ENCODE measurements at places on chromosomes 7 and 10.

DNA sequence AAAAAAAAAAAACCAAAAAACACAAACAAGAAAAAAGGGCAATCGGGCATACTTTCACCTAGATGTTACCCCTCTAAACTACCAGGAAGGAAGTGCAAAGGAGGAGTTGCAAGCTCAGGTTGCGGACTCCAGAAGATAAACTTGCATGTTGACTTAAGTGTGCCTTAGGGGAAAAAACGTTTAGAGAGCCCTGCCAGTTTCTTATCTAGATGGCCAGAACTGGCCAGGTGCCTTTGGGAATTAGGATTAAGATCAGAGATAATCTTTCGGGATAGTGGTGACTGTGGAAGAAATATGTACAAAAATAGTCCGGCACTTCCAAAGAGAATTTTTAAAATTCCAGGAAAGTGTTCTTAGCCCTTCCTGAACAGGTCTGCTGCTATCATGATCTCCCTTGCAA lies 17.6 kb downstream of the EVX1 start:
- no peak overlapping the region for H3K4me3 ChIP-seq
- no peak for DNase-seq
- H3K36me3 ChIP-seq = no peaks in the 10 kb centered on the region
- H3K27me3 ChIP-seq = no peaks in the 10 kb centered on the region

DNA sequence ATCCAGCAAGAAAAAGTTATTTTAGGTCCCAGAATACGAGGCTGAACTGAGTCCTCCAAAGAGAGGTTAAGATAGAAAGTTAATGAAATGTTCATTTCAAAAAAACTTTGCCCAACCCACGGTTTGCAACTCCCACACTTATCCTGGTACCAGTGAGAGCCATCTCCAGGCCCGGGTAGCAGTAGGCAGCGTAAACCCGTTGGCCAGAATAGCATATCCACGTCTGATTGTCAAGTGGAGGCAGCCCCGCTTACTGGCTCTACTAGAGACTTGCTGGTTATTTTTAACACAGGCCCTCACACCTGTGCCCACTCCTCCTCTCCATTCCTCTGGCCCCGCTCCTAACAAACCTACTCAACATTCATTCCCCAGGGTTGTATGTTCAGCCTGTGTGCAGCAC lies 109.7 kb downstream of the HIP1 start:
- H3K4me3 ChIP-seq = no peak overlapping the region
- H3K27ac ChIP-seq = no peak overlapping the region
- no peaks in the 10 kb centered on the region for H3K4me1 ChIP-seq
- no peaks in the 10 kb centered on the region for H3K27me3 ChIP-seq
- H3K36me3 ChIP-seq = no peaks in the 10 kb centered on the region

DNA sequence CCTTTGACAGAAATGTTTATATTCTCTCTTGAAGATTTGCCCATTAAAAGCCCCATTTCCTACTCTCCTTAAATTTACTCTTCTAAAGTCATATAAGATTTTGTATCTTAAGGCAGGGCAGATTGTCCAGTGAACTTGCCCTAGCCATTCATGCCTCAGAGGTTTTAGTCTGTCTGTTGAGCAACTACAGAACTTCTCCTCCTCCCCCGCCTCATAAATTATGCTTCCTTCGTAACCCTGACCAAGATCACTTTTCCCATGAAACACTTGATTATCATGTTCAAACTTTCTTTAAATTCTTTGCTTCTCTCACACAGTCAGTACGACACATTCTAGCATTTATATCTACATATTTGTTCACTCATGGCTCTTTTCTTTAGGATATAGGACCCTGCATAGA lies 621.3 kb downstream of the ANKRD7 start:
- no peak overlapping the region for H3K4me3 ChIP-seq
- no peaks in the 10 kb centered on the region for H3K4me1 ChIP-seq
- no peaks in the 10 kb centered on the region for H3K36me3 ChIP-seq
- H3K27me3 ChIP-seq = no peaks in the 10 kb centered on the region
- no peak overlapping the region for H3K27ac ChIP-seq

DNA sequence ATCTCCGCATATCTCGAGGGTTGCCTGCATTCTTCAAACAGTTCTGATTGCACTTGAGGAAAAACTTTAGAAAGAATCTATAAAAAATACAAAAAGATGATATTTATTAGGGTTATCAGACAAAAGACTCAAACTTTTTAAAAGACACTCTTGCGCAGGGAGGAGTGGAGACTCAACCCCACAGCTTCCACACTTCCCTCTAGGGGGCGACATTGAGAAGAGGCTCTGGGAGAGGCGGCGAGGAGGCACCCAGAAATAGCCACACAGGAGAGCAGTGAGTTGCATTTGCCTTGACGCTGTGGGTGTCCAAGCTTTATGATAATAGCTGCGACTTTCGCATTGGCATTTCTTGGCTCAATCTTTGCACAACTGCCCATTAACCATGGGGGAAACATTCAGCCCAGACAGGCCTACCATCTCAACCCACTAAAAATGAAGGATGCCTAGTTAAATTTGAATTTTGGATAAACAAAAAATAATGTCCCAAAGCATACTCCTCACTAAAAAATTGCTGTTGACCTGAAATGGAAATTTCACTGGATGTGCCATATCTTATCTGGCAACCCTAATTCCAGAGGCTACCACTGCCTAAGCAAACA lies 86.2 kb downstream of the EBF3 start:
- H3K36me3 ChIP-seq = no peaks in the 10 kb centered on the region
- 0 out of 2 replicates have a peak, but pooled peaks cover 4% of the 10 kb centered on the region for H3K27me3 ChIP-seq
- H3K4me3 ChIP-seq = no peak overlapping the region
- no peak for DNase-seq
- H3K27ac ChIP-seq = no peak overlapping the region

GRCh38 chr7:80614851-80615271 lies 23.6 kb upstream of the CD36 start:
- no peak overlapping the region for H3K4me3 ChIP-seq
- no peak for DNase-seq
- H3K4me1 ChIP-seq = peaks cover 33% of the 10 kb centered on the region
- peak overlapping the region; percentile 58 for H3K27ac ChIP-seq
- H3K27me3 ChIP-seq = no peaks in the 10 kb centered on the region

DNA sequence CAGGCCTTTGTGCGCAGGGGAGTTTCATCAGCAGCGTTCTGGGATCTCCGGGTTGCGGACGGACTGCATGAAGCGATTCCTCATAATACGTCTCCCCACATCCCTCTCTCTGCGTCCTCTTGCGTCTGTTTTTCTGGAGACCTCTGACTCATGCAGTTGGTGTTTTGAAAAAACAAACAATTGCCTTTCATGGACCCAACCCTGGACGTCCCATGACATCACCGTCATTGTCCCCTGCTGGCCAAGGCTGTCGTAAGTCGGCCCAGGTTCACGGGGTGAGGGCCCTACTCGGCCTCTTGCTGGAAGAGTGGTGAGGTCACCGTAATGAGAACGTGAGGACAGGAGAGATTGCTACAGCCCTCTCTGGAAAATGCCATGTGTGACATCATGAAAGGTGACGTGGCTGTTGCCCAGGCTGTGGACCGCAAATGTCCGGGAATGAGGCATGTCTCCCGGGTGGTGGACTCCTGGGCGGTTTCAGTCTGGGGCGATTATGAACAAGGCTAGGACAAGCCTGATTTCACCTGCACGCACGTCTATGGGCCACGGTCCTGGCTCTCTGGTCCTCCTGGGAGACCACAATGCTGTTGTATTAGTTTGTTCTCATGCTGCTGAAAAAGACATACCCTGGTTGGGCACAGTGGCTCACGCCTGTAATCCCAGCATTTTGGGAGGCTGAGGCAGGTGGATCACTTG lies 9.8 kb upstream of the MAFK start:
- H3K27me3 ChIP-seq = no peaks in the 10 kb centered on the region
- peak overlapping the region; percentile 13 for H3K27ac ChIP-seq
- 0 out of 2 replicates have a peak overlapping the region, but pooled peaks have one; percentile 0 for H3K4me3 ChIP-seq
- H3K4me1 ChIP-seq = peaks cover 12% of the 10 kb centered on the region
- H3K36me3 ChIP-seq = no peaks in the 10 kb centered on the region

DNA sequence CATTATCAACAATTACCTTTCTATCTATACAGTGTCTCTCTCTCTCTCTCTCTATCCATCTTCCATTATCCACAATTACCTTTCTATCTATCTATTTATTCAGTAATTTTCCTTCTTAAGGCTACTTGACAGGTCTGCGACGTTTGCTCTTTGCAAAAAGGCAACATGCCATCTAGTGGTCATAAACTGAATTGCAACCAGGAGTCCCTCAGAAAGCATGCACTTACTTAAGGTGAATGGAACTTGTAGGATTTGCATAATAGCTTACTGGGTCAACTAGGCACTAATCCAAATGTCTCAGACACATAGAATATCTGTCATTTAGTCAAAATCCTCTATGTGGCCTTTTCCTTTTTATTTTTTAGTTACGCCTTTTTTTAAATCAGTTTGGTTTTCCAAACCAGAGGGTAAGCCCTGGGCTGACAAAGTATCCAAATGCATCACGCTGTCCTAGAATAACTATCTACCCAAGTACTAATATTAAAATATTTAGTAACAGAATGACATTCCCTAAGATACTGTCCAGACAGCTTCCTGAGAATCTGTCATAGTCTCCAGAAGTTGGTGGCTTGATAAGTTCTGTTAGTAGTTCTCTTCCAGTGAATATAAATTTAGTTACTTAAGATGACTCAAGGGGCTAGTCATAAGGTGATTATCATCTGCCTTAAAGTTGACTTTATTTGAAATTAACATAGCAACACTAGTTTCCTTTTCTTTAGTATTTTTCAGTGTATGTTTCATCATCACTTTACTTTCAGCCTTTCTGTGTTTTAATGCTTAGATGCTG lies 208.3 kb downstream of the PPP1R3A start:
- no peaks in the 10 kb centered on the region for H3K36me3 ChIP-seq
- peak; percentile 85 for DNase-seq
- no peaks in the 10 kb centered on the region for H3K27me3 ChIP-seq
- no peak overlapping the region for H3K27ac ChIP-seq
- H3K4me3 ChIP-seq = no peak overlapping the region
- H3K4me1 ChIP-seq = no peaks in the 10 kb centered on the region

- no peaks in the 10 kb centered on the region for H3K4me1 ChIP-seq
- H3K27me3 ChIP-seq = peaks cover 36% of the 10 kb centered on the region
- H3K36me3 ChIP-seq = no peaks in the 10 kb centered on the region
- no peak overlapping the region for H3K27ac ChIP-seq
These were observed 452.5 kb downstream of the PLXNA4 start for GRCh38 chr7:132123773-132124172.

GRCh38 chr10:114131094-114131493 lies 42.9 kb downstream of the CCDC186 start:
- no peak for DNase-seq
- peaks cover 15% of the 10 kb centered on the region for H3K36me3 ChIP-seq
- no peak overlapping the region for H3K4me3 ChIP-seq
- H3K27ac ChIP-seq = no peak overlapping the region

- no peak overlapping the region for H3K27ac ChIP-seq
- H3K4me3 ChIP-seq = no peak overlapping the region
- H3K27me3 ChIP-seq = no peaks in the 10 kb centered on the region
- H3K4me1 ChIP-seq = no peaks in the 10 kb centered on the region
- DNase-seq = no peak
- H3K36me3 ChIP-seq = no peaks in the 10 kb centered on the region
These were observed 58.7 kb upstream of the VSTM2A start for GRCh38 chr7:54483523-54483922.

DNA sequence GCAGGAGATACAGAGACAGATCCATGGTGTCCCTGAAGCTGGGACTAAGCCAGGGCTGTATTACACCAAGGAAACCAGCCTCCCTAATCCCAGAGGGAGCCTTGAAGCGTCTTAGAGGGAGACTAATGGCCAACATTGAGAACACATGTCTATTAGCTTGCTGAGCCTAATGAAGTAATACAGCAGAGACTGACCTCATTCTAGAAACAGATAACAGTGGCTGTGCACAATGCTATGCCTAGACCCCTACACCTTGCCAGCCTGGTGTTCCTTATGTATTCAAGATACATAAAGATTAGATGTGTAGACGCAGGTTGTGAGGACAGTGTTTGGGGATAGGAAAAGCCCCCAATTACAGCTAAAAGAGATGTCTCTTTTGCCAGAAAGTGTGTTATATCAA lies 19.1 kb downstream of the GRM8 start:
- H3K27me3 ChIP-seq = peaks cover 46% of the 10 kb centered on the region
- no peak for DNase-seq
- H3K36me3 ChIP-seq = no peaks in the 10 kb centered on the region
- no peaks in the 10 kb centered on the region for H3K4me1 ChIP-seq
- no peak overlapping the region for H3K27ac ChIP-seq
- no peak overlapping the region for H3K4me3 ChIP-seq

GRCh38 chr10:129864082-129864481 lies 100.0 kb downstream of the EBF3 start:
- H3K4me1 ChIP-seq = no peaks in the 10 kb centered on the region
- H3K36me3 ChIP-seq = no peaks in the 10 kb centered on the region
- no peak overlapping the region for H3K27ac ChIP-seq
- DNase-seq = no peak
- no peak overlapping the region for H3K4me3 ChIP-seq

- H3K27me3 ChIP-seq = no peaks in the 10 kb centered on the region
- no peaks in the 10 kb centered on the region for H3K36me3 ChIP-seq
- no peak overlapping the region for H3K4me3 ChIP-seq
- no peak overlapping the region for H3K27ac ChIP-seq
- no peaks in the 10 kb centered on the region for H3K4me1 ChIP-seq
These were observed 18.6 kb downstream of the FOXK1 start for GRCh38 chr7:4700577-4701235.

- no peak overlapping the region for H3K4me3 ChIP-seq
- H3K27me3 ChIP-seq = no peaks in the 10 kb centered on the region
- no peak for DNase-seq
- H3K36me3 ChIP-seq = no peaks in the 10 kb centered on the region
These were observed 42.9 kb downstream of the BLNK start for GRCh38 chr10:96228408-96228994.

GRCh38 chr7:131080754-131081153 lies 246.9 kb upstream of the MKLN1 start:
- H3K27ac ChIP-seq = no peak overlapping the region
- no peak overlapping the region for H3K4me3 ChIP-seq
- no peaks in the 10 kb centered on the region for H3K4me1 ChIP-seq
- no peak for DNase-seq
- H3K27me3 ChIP-seq = no peaks in the 10 kb centered on the region

GRCh38 chr7:156943091-156944041 lies 6.1 kb upstream of the NOM1 start:
- no peaks in the 10 kb centered on the region for H3K36me3 ChIP-seq
- no peak for DNase-seq
- H3K4me1 ChIP-seq = no peaks in the 10 kb centered on the region
- peaks cover 8% of the 10 kb centered on the region for H3K27me3 ChIP-seq
- no peak overlapping the region for H3K4me3 ChIP-seq

DNA sequence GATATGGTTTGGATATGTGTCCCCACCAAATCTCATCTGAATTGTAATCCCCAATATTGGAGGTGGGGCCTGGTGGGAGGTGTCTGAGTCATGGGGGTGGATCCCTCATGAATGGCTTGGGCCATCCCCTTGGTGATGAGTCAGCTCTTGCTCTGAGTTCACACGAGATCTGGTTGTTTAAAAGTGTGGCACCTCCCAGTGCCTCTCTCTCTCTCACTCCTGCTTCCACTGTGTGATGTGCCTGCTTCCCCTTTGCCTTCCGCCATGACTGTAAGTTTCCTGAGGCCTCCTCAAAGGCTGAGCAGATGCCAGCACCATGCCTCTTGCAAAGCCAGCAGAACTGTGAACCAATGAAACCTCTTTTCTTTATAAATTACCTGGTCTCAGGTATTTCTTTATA lies 4.8 kb upstream of the GCK start:
- no peaks in the 10 kb centered on the region for H3K27me3 ChIP-seq
- no peak overlapping the region for H3K27ac ChIP-seq
- H3K4me3 ChIP-seq = no peak overlapping the region
- DNase-seq = no peak

GRCh38 chr7:142024547-142024946 lies 28.9 kb downstream of the MGAM start:
- no peaks in the 10 kb centered on the region for H3K4me1 ChIP-seq
- no peaks in the 10 kb centered on the region for H3K27me3 ChIP-seq
- H3K4me3 ChIP-seq = no peak overlapping the region
- H3K27ac ChIP-seq = no peak overlapping the region
- no peaks in the 10 kb centered on the region for H3K36me3 ChIP-seq
